ENCODE measurements at places on chromosomes 4 and X.

DNA sequence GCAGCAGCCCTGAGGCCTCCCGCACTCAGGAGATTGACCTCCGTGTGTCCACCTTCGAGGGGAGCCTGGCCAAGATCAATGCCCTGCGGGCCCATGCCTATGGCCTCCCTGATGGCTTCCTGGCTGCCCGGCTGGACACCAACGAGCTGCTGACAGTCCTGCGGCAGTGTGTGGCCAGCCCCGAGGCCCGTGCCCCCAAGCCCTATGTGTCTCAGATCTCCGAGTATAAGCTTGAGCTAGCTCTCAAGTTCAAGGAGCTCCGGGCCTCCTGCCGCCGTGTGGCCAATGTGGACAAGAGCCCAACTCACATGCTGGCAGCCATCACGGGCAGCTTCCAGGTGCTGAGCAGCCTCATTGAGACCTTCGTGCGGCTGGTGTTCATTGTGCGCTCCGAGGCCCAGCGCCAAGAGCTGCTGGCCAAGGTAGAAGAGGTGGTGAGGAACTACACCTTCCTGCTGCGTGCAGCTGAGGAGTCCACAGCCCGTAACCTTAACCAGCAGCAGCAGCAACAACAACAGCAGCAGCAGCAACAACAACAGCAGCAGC, 25.5 kb upstream of the PRPS1 start:
- DNase-seq, result no peak

GRCh38 chr4:81923140-81923539, 450.7 kb downstream of the HNRNPD start:
- no peak for DNase-seq

GRCh38 chrX:38548508-38548907, 12.8 kb upstream of the TSPAN7 start:
- DNase-seq, result no peak

DNA sequence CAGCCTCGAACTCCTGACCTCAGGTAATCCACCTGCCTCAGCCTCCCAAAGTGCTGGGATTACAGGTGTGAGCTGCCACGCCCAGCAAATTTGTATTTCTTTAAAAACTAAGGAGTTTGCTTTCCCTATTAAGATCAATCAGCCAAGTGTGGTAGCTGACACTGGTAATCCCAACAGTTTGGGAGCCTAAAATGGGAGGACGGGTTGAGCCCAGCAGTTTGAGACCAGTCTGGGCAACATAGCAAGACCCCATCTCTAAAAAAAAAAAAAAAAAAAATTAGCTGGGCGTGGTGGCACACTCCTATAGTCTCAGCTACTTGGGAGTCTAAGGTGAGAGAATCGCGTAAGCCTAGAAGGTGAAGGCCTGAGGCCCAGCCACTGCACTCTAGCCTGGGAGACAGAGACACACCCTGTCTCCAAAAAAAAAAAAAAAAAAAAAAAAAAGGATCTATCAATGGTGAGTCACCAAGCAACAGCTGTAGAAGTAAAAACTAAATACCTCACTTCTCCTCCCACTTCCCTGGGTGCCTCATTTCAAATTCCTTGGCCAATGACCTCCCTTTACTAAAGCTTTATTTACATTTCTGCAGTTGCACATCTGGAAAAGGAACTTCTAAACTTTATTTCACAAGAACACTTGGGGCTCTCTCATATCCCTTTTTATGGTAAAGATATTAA, 54.5 kb downstream of the LDB2 start:
- no peak for DNase-seq

- no peak for DNase-seq
Measured at GRCh38 chrX:67781132-67781531, 237.3 kb downstream of the AR start.

GRCh38 chrX:4382273-4382672, 668.8 kb upstream of the PRKX start:
- no peak for DNase-seq

DNA sequence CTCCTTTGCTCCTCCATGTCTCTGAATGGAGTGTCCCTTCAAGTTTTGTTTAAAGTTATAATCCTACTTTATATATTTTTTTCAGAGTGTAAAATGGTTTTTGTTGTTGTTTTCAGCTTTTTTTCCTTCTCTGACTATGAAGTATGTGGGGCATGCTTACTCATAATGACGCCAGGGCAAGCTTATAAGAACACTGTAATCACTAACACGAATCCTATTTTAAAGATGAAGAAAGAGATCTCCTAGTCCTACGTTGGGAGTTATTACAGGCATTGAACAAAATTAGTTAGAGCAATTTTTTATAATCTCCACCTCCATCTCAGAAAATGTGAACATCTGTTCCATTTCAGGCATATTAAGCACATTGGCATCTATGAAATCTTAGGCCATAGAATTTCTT, 268.1 kb upstream of the MAGEB2 start:
- no peak for DNase-seq

GRCh38 chr4:163344147-163345125, 744 bp downstream of the NPY5R start:
- no peak for DNase-seq

DNA sequence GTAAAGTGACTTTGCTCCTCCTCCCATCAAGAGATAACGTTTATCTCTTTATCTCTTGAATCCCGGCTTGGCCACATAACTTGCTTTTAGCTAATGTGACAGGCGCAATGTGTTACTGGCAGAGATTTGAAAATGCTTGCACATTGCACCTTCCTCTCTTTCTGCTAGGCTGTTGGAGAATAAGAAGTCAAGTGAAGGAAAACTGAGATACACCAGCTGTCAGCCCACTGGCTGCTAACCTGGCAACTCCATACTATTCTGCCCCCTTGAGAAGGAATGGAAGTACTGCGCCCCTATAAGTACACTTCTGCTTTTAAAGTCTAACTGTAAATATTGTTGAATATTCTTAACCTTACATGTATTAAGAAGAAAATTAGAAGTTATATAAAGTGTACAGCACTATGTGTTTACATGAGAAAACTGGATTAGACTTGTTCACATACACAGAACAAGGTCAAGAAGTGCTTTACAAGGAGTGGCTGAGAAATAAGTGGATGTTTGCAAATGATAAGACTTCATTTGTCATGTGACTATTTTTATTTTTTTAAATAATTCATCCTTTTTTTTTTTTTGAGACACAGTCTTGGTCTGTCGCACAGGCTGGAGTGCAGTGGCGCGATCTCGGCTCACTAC, 424.5 kb upstream of the CTSO start:
- DNase-seq, result no peak

DNA sequence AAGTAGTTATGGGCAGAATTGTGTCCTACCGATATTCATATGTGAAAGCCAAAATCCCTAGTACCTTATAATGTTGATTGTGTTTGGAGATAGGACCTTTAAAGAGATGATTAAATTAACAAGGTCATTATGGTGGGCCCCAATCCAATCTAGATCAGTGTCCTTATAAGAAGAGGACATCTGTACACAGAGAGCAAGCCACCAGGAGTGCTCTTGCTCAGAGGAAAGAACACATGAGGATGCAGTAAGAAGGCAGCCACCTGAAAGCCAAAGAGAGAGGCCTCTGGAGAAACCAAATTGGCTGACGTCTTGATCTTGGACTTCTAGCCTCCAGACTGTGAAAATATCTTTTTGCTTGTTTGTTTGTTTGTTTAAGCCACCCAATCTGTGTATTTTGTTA, 1290.8 kb upstream of the PABPC4L start:
- DNase-seq, result no peak

- no peak for DNase-seq
Measured at GRCh38 chr4:148261848-148262247, 180.4 kb downstream of the NR3C2 start.
